ENCODE measurements at places on chromosomes 4 and X. TPM values are rescaled to one million over a fixed set of nuclear protein-coding genes. Genes with fewer than 3 reads are reported as not detected.

GRCh38 chr4:10442976-10443375, 14.2 kb downstream of the ZNF518B start:
- DNase-seq, result no peak

Gene CASP6
- total RNA-seq, result 22.3 TPM

Gene CTAG2
- total RNA-seq, result not detected

Gene ADH1C
- total RNA-seq, result 5.8 TPM

Gene FSTL5
- not detected for total RNA-seq

GRCh38 chr4:7073526-7074390, 5.9 kb upstream of the GRPEL1 start:
- peak; percentile 43 for DNase-seq

Gene MAGEA12
- total RNA-seq, result not detected

- DNase-seq, result no peak
Measured at GRCh38 chrX:110381216-110381615, 22.6 kb downstream of the RTL9 start.

DNA sequence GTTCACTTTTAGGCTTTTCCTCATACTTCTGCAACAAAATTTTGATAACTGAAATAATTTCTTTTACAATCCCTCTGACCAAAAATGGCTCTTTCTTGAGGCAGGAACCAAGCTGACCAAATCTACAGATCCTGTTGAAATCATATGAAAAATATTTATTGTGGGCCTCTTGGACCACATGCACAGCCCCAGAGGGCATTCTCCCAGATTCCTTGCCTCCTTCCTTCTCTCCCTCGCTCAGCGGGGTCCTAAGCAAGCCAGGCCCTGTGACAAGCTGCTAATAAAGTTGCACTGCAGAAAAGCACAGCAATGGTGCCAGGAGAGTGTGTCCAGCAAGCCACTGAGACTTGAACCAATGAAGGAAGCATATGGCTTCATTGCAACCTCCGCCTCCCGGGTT, 40.7 kb downstream of the PRDM5 start:
- DNase-seq, result no peak

DNA sequence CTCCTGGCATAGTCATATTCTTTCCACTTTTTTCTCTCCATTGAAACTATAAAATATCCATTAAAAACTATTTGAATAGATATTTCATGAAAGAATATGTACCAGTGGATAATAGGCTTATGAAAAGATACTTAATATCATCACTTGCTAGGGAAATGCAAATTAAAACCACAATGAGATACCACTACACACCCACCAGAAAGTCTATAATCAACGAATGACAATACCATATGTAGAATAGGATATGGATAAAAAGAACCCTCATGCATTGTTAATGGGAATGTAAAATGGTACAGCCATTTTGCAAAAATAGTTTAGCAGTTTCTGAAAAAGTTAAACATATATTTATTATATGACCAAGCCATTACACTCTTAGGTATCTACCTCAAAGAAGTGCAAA, 218.7 kb upstream of the GPC4 start:
- DNase-seq, result no peak

GRCh38 chr4:74408639-74409038, 36.3 kb upstream of the AREG start:
- DNase-seq, result no peak

- no peak for DNase-seq
Measured at GRCh38 chr4:125041372-125041930, 273.3 kb upstream of the FAT4 start.

DNA sequence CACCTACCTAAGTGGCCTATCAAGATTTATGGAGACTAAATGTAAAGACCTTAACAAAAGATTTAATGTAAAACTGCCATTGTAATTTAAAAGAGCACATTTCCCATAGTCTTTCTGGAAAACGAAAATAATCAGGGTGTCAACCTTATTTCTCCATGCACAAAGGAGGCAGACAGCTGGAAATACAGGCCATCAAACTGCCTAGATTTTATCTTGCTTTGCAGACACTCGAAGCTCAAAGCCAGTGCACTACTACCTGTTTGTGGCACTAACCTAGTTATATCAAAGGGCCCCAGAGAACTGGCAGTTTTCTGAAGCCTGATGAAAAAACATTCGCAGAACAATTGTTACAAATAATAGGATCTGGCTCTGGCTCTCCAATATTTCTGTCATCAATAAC, 863.9 kb downstream of the STPG2 start:
- no peak for DNase-seq

- no peak for DNase-seq
Measured at GRCh38 chr4:146059151-146059550, 116.4 kb upstream of the LSM6 start.

DNA sequence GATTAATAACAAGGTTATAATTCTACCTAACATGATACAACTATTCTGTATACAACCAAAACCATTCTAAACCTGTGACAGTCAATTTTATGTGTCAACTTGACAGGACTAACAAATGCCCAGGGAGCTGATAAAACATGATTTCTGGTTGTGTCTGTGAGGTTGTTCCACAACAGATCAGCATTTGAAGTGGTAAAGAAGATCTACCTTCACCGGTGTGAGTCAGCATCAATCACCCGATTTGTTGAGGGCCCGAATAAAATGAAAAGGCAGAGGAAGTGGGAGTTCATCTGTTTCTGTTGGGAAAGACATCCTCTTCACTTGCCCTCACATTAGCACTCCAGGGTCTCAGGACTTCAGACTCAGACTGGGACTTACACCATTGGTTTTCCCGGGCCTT, 187.9 kb downstream of the MAB21L2 start:
- no peak for DNase-seq

DNA sequence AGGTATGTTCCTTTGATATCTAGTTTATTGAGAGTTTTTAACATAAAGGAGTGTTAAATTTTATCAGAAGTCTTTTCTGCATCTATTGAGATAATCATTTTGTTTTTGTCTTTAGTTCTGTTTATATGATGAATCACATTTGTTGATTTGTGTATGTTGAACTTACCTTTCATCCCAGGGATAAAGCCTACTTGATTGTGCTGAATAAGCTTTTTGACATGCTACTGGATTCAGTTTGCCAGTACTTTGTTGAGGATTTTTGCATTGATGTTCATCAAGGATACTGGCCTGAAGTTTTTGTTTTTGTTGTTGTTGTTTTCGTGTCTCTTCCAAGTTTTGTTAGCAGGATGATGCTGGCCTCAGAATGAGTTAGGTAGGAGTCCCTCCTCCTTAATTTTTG, 10.8 kb upstream of the AFM start:
- no peak for DNase-seq

DNA sequence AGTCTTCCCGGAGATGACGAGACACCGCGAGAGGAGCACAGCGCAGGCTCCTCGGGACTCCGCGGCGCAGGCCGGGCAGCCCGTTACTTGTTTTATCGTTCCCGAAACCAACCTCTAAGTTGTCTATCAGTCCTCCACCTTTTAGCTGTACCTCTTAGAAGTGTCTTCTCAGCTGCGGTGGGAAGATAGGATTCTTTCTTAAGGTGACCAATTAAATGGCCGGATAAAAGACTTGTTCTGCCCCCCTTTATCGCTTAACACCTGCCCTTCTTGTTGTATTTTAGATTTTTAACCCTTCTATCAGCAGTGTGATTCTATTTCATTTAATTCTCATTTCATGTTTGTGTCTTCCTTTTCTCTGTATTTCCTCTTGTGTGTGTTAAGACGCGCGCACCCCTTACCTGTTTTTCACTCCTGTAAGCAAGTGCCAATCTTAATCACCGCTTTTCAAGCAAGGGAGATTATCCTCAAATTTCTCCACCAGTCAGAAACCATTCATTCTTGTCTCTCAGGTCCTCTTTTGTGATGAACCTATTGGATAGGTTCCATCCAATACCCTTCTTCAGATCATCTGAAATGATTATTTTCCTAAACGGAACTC, at the start of gene SLC9B2:
SLC9B2 (minus strand) TSS at position 15 of the 601 bp plus-strand sequence. CDS start 9,211 bp downstream, outside the sequence.
- no peak for DNase-seq

DNA sequence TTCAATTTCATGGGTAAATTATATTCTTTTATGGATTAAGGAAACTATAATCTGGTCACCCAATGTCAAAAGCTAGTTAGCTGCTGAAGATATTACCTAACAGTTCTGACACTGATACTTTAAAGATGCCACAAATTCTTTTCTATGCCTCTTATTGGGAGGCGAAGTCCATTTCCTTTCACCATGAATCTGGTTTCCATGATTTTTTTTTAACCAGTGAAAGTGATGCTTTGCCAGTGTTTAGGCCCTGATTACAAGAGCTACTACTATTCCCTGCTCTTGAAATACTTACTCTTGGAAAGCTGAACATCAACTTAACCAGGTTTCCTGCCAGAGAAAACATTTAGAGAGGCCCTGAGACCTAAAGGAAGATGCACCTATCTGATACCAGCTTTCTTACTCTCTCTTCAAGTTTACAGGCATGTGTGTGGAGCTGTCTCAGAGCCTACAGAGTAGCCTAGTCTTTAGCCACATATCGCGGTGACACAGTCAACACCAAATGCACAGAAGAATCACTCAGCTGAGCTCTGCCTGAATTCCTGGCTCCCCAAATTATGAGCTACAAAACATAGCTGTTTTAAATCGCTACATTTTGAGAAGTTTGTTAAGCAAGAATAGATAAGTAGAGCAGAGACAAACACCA, 1280.8 kb downstream of the PCDH7 start:
- no peak for DNase-seq

Gene TMSB15C
- total RNA-seq, result 4.0 TPM

DNA sequence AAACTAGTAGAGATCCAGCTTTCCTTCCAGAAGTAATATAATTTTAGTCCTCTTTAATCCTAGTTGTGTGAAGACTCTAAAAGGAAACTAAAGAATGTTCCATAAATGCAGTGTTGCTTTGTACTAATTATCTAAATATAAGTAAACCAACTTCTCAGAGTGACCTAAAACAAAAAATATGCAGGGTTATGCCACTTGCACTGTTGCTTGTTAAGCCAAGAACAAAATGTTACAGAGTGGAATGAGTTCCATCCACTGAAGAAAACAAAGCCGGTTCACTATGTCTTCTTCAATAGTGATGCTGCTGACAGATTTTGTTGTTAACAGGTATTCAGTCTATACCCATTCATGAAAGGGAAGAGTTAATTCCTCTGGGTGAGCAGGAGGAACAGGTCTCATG, 252.0 kb upstream of the DIAPH2 start:
- no peak for DNase-seq

GRCh38 chr4:1334579-1334895, 12.5 kb upstream of the UVSSA start:
- no peak for DNase-seq

Gene STAP1
- not detected for total RNA-seq

Gene HSFX2
- total RNA-seq, result 0.76 TPM

DNA sequence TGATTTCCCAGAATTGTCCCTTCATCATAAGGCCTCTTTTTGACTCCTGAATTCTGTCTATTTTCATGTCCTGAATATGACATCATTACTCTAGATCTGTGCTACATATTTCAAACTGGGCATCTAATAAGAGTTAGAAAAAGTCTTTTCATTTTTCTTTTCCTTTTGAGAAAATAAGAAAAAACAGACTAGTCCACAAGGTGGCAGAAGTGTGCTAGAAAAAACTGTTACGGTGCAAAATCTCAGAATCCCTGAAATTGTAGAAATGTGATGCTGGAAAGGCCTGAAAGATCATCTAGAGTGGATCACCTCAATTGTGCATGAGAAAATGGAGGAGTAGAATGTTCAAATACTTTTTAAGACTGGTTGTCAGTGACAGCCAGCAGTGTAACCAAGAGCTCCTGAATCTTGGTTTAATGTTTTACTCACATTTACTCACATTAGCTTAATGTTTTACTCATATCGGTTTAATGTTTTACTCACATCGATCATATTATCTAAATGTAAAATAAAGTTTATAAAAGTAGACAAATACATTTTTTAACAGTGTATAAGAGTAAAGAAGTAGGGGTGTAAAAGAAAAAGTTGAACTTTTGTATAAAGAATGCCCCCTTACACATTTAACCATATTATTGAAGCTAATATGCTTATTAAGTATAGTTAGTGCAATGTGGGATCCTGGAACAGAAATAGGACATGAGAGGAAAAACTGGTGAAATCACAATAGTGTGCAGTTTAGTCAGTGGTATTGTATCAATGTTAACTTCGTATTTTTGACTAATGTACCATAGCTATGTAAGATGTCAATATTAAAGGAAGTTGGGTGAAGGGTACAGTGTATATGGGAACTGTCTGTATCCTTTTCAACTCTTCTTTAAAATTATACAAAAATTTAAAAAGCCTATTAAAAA, 15.2 kb downstream of the ASB11 start:
- no peak for DNase-seq

Data from Calu3 (cell line).